ENCODE measurements at places on chromosomes 2 and 18. TPM values are rescaled to one million over a fixed set of nuclear protein-coding genes. Genes with fewer than 3 reads are reported as not detected.

The RDH14 gene
- 25.1 TPM for total RNA-seq

DNA sequence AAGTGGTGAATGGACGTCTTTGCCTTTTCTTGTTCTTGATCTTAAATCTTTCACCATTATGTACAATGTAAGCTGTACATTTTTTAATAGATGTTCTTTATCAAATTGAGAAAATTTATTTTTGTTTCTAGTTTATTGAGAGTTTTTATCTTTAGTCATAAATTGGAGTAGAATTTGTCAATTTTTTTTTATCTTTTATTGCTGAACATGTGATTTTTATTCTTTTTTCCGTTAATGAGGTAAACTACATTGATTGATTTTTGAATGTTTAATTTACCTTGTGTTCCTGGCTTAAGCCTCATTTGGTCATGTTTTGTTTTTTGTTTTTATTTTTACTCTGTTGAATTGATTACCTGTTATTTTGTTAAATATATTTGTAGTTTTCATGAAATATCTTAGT lies 19.7 kb downstream of the KIAA1328 start:
- DNase-seq = no peak

GRCh38 chr2:106827158-106827557 lies 58.8 kb downstream of the ST6GAL2 start:
- no peak for DNase-seq

The SPATS2L gene
- 54.0 TPM for total RNA-seq

- DNase-seq = no peak
Observed at GRCh38 chr2:134212746-134213145, 41.1 kb upstream of the MGAT5 start.

DNA sequence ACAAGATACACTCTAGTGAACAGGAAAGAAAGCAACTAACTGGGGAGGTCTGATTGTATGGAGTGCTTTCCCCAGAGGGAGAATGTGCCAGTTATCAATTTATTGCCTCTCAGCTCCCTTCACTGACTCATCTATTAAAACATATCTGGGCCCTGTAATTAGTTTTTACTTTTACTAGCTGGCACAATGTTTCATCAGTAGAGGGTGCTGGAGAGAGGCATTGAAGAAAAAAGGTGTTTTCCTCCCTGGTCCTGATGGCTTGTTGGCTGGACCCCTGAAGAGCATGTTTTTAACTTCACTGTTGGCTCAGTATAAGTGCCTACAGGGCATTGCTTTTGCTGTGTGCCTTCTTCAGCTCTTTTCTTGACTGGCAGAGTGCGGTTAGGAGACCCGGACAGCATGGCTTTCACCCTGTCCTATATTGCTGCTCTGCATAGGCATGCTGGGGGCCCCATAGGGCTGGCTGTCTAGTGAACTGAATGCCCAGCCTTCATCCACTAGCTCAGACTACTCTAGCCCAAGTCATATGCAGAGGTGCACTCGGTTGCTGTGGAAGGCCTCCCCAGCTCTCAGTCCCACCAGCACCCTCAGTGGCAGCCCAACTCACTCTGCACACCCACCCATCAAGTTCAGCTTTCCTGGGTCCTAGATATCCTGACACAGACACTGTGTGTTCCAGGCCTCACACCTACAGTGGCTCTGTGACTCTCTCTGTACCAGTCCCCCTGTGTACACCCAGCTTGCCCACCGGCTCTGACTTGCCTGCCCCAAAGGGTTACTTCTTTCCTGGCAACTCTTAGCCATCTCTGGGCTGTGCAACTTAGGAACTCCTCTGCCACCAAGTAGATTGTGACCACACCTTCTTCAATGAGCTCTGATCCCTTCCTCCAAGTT lies 62.3 kb upstream of the ACYP2 start:
- peak; percentile 13 for DNase-seq

DNA sequence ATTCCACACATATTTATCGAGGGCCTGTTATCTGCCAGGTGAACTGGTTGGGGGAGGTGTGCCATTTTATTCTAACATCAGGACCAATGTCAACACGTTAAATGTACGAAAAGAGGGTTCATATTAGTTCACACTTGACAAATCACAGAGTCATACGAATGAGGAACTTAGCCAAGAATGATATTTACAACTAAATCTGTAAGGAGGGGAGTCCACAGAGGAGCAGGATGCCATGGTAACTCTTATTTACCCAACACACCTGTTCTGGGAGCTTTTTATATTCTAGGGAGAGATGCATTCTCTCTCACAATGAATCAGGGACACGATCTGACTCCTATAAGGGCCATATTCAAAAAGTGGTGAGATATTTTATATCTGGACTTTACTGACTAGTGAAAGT lies 144.1 kb downstream of the CDC42EP3 start:
- no peak for DNase-seq

- DNase-seq = no peak
Observed at GRCh38 chr2:70918016-70918415, 17.7 kb upstream of the ATP6V1B1 start.

GRCh38 chr2:195532628-195533271 lies 124.3 kb upstream of the SLC39A10 start:
- no peak for DNase-seq

GRCh38 chr2:121196132-121196848 lies 88.7 kb downstream of the TFCP2L1 start:
- DNase-seq = no peak

DNA sequence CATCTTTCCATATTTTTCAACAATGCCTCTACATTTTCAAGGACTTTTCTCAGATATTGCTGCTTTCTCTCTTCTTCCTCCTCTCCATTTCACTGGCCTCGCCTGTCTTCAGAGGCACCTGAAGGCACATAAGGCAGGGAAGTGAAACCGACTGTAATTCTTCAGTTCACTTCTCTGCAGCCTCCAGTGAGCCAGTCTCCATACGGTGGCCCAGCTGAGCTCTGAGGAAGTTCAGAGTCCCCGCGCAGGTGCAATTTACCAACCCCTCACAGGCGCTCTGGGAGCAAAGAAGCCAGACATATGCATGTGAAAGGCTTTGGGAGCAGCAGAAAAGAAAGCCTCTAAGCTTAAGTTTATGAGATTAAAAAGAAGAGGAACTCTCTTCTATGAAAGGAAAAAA lies 12.4 kb downstream of the KLHL14 start:
- no peak for DNase-seq

- DNase-seq = no peak
Observed at GRCh38 chr2:227568852-227569169, 29.9 kb upstream of the SCYGR2 start.

GRCh38 chr2:131641414-131642206 lies 113.9 kb downstream of the CCDC74A start:
- DNase-seq = no peak
